Activated B cell treated with CpG ODN at 0.5 μM for 24 hours (primary cell): ENCODE measurements at places on chromosomes 6 and 20.

DNA sequence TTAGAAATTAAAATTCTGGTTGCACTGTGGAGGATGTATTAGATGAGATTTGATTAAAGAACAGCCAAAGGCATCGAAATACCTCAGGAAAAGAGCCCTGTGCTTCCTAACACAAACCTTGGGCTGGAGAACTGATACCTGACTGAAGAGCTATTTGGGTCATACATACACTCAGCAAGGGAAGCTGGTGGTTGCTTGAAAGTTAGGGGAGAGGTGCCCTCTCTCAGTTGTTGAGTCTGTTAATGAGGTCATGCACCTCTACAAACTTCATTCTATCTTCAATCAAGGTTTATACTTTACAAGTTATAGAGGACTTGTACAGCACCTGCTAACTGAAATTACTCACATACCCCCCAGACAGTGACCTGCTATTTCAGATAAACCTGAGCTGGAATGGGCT lies 25.5 kb downstream of the FAM184A start:
- no peak for DNase-seq

DNA sequence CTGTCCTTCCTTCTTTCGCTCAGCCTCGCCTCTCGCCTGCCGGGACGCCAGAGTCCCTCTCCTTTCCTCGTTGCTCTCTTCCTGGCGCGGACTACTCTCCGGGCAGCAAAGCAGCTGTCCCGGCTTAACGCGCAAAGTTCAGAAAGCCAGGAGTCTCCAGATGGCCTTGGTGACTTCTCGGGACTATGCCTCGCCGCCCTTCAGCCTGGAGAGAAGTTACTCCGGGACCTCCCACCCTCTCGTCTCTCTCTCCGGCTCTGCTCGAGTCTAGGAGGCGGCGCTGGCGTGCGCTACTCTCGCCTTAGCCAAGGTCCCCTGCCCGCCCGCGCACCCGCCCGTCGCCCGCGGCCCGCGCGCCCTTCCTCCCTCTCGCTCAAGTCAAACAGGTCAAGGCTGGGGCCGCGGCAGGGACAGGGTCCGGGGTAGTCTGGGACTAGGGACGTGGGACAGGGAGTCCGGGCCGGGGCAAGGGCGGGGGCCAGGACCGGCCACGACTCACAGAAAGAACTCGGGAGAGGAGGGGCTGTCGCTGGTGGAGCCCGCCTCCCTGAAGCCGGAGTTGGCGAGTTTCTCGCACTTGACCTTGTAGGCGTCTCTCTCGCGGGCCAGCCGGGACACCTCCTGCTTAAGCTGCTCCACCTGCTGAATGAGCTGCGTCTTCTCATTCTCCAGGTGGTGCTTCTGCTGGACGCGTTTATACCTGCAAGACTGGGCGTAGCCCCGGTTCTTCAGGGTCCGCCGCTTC lies 1.5 kb downstream of the MAFB start:
- DNase-seq = no peak

DNA sequence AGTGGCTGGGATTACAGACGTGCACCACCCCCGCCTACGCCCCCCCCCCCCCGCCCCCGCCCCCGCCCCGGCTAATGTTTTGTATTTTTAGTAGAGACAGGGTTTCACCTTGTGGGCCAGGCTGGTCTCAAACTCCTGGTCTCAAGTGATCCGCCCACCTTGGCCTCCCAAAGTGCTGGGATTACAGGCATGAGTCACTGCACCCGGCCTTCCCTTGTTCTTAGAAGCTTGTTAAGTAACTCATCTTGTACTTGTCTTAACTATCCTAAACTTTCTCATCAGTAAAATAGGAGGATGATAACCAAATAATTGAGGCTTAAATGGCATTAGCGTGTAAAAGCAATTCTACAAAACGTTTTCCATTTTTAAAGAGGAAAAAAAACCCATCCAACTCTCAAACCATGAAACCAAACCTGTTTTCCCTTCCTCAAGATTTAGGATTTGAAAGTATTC lies 4.2 kb downstream of the CDYL start:
- DNase-seq = no peak

DNA sequence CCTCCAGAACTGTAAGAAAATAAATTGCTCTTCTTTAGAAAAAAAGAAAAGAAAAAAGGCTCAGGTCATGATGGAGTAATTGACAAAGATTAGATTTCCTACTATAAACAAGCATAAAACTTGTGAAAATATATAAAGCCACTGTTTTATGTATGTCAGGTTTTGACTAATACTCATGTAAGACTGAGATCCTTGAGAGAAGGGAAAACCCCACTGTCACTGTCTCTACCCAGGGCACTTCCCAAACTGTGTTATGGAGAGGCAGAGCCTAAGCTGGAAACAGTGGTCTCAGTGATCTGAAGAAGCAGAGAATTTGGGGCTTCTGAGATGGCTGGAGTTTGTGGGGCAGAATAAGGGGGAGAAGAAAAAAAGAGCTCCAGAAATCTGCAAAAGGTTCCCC lies 7.6 kb downstream of the ACAT2 start:
- DNase-seq = no peak

DNA sequence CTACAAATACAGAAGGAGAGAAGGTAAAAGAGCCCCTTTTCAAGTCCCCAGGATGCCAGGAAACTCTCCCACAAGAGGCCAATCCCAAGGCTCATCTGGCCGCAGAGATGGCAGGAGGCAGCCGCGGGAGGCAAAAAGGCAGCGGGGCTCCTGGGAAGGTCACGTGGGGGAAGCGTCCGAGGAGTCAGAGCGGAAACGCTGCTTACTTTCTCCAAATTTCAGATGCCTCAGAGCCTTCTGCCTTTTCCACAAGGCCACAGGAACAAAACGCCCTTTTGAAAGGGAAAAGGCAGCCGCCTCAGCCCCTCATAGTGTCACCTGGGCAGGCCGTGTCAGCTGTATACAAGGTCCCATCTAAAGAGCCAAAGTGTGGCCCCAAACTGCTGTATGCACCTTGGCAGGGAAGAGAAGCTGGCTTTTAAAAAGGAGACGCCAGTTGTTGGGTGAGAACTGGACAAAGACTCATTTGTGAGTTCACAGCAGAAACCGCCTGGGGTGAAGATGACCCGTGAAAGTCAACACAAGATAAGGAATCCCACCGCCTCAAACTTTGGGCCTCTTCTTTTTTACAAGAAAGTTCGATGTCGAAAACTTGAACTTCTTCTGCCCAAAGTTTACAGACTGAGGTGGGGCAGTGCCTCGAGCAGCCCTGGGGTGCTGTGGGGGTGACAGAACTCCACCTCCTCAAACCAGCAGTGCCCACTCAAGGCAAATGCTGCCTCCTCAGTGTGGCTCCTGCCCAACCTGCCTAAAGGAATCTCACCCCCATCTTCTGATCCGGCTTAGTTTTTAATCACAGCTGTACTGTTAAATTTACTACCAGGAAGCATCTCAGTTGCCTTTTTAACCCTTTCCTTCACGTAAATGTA lies 45.4 kb downstream of the EZR start:
- no peak for DNase-seq

- DNase-seq = peak; percentile 25
These were observed 24.7 kb downstream of the TTLL9 start for GRCh38 chr20:31894980-31895675.

DNA sequence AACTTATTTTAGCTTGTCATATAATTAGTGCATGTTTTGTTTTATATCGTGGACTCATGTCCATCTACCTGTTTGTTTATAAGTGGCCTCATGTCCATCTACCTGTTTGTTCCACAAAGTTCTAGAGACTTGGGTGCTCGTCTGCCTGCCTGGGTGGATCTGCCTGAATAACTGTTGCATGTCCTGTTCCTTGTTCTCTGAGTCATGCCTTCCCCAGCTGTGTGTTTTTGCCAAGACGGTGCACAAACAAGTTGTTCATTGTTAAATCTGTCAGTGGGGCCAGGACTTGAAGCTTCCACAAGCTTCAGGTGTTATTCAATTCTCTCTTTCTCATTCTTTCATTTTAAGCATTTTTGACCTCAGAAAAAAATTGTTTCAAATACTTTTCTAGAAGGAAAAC lies 358.0 kb upstream of the CITED2 start:
- DNase-seq = no peak

GRCh38 chr6:116387374-116387773 lies 16.6 kb downstream of the DSE start:
- DNase-seq = no peak

DNA sequence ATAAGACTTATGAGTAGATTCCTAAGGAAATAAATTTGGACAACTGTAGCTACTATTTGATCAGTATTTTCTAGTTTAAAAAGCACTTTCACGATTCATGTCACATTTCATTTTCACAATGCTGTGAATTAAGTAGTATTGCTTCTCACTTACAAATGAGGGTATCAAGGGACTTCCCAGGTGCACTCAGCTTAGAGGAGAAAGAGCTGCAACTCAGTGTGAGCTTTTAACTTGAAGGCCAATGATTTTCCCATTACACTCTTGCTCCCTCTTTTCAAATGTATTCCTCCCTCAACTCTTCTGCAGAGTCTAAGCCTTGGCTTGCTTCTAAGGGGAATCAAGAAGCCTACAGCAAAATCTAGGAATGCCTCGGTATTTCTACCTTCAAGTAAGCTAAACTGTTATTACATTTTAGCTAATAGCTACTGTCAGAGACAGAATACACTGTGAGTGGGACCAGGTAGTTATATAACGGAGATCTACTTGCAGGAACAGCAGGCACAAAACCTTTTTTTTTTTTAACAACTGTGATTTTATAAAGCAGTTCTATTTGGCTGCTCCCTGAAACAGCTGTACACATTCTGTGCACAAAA lies 339.0 kb downstream of the SYNE1 start:
- DNase-seq = no peak

GRCh38 chr6:9139746-9140145 lies 704.4 kb upstream of the SLC35B3 start:
- DNase-seq = no peak
